ENCODE measurements at places on chromosomes 7 and 10.

GRCh38 chr7:106255246-106255645 lies 29.5 kb downstream of the NAMPT start:
- DNase-seq = no peak

GRCh38 chr7:77674878-77675277 lies 21.4 kb upstream of the RSBN1L start:
- DNase-seq = no peak

- DNase-seq = no peak
Measured at GRCh38 chr10:94214481-94214893, 148.3 kb downstream of the NOC3L start.

DNA sequence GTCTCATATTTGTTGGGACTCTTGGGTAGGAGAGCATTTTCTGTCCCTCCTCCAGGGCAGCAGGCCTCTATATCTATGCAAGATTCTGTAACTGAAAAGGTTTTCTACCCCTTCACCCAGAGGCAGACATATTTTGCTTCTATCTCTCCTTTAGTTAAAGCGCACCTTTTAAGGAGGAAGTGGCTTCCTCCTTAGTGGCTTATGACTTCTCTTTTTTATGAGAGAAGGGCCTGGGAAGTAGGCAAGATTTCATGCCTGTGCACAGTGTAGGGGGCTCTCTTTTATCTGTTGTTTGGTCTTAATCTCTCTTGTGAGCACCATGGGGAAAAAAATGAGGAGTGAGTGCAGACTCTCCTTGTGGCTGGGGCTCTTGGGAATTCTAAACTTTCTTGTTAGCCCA lies 122.1 kb downstream of the LRMDA start:
- DNase-seq = no peak

DNA sequence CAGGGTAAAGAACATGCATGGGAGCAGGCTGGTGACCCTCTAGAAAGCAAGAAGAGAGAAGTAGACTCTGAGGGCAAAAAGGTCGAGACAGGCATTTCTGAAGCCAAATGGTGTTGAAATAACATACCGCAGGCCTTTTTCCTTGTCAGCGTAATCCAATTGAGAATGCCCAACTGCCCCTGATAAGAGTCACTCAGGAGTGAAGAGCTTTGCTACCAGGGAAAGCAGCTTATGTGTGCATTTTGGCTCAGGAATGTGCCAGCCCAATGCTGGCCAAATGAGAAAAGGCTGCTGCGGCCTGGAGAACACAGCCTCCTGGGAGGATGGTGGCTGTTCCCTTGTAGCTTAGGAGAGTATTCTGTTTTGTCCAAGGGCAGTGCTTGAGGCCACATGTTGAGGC lies 61.4 kb upstream of the NFKB2 start:
- DNase-seq = no peak

DNA sequence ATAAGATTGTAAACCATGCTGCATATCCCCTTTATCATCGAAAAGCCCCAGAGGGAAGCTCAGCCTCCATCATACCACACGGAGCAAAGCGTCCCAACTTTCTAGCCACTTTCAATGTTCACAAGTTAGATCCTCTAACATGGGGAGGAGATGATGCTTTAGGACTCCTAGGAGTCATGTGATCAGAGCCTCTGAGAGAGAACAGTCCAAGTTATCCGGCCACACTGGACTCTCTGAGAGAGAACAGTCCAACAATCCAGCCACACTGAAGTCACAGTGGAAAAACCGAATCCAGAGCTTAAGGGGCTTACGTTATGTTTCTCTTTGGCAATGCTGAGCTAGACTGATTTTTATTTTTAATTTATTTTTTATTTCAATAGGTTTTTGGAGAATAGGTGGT lies 72.5 kb downstream of the MALSU1 start:
- no peak for DNase-seq

GRCh38 chr10:75788394-75789205 lies 357.2 kb downstream of the LRMDA start:
- DNase-seq = no peak

DNA sequence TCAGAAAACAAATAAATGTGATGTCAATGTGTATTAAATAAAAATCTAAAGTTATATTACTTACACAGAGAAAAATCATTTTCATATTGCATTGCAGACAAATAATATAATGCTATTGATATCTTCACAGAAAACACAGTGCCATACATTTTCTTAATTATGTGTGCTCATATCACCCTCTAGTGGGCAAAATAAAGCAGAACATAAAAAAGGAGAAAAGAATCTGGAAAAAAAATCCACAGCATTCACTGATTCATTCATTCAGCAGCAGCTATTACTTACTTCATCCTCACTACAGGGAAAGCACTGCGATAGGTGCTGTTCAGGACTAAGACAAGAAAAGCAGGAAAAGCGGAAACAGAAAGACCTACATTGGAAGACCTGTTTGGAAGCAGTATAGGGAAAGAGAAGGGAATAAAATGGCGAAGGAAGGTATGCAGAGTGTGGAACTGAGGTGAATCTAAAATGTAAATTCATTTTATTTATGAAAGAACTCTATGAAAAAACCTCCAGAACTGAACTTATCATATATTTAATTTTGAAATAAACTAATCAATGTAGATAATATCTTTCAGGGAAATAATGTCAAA lies 73.2 kb downstream of the POT1 start:
- DNase-seq = no peak

DNA sequence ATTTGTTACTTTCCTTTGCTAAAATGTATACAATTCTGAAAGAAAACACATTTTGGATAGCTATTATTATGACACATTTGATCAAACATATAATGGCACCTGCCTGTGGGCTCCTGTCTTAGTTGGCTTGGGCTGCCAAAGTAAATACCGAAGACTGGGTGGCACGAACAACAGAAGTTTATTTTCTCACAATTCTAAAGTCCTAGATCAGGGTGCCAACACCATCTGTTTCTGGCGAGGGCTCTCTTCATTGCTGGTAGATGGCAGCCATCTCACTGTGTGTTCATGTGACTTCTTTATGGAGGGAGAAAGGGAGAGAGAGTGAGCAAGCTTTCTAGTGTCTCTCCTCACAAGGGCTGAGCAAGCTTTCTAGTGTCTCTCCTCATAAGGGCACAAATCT lies 195.8 kb upstream of the FAM3C start:
- DNase-seq = no peak

- DNase-seq = no peak
Measured at GRCh38 chr10:1280466-1281404, 224.6 kb downstream of the WDR37 start.

- no peak for DNase-seq
Measured at GRCh38 chr10:53638006-53638405, 865.4 kb upstream of the MBL2 start.

GRCh38 chr10:18332484-18332883 lies 192.3 kb downstream of the CACNB2 start:
- no peak for DNase-seq

GRCh38 chr7:32536585-32536984 lies 41.3 kb downstream of the AVL9 start:
- DNase-seq = no peak

All from stimulated activated CD4-positive, alpha-beta T cell treated with anti-CD3 and anti-CD28 coated beads, Interleukin-12 subunit alpha, Interleukin-12 subunit beta, amount 100 ng/mL, for 24 hours (primary cell).